NCI-H1930 (cell line): ENCODE measurements at places on chromosomes 5 and 9.

- no peak for DNase-seq
Measured at GRCh38 chr5:88172847-88173758, 95.5 kb downstream of the TMEM161B start.

GRCh38 chr5:145118127-145118526 is 717.0 kb downstream of the PRELID2 start:
- no peak for DNase-seq

- DNase-seq, result no peak
Measured at GRCh38 chr5:52988335-52989024, 672 bp upstream of the ITGA2 start.

GRCh38 chr5:139183502-139183901 is 14.7 kb downstream of the SIL1 start:
- no peak for DNase-seq

DNA sequence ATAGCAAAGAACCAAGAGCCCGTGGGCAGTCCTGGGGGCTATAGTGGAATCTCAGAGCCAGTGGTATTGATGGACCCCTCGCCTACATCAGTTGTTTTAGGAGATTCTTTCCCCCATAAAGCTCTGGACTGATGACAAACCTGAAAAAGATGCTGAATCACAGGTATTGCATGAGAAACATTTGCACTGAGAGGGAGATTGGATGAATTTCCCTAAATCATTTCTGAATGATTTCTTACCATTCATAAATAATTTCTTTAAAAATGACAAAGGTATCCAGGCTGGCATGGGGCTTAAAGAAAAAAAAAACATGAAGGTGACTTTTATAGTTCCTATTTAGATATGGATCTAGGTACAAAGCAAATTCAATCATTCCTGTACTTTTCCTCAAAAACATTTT is 54.0 kb upstream of the SLIT3 start:
- no peak for DNase-seq

DNA sequence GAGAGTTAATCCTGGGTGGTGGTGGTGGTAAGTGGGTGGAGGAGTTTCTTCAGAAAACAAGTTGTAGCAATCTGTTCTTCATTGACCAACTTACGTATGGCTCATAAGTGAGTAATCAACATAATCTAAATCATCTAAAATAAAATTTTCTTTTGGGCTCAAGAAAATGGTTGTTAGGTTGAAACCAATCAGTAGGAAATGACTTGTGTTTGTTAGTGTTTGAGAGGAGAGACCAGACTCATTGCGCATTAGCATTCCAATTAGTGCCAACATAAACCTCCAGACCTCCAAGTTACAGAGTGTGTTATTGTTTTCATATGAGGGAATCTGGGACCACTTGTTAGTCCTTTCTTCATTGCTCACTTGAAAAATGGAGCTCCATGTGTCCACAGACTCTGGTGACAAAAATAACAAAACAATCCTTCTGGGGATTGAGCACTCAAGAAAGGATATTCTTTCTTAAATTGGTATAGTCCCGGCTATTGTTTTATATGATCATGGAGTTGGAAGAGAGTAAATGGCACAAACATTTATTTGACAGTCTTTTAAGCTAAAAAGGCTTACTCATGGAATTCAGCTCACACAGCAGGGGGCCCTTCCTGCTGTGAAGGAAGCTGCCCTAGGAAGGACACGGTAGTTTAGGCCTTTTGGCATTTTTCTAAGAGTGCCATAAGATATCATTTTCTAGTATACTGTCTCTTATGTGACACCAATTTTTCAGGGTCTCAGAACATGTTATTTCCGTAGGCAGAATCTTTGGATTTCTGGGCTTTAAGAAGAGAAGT is 441.1 kb downstream of the EBF1 start:
- no peak for DNase-seq

DNA sequence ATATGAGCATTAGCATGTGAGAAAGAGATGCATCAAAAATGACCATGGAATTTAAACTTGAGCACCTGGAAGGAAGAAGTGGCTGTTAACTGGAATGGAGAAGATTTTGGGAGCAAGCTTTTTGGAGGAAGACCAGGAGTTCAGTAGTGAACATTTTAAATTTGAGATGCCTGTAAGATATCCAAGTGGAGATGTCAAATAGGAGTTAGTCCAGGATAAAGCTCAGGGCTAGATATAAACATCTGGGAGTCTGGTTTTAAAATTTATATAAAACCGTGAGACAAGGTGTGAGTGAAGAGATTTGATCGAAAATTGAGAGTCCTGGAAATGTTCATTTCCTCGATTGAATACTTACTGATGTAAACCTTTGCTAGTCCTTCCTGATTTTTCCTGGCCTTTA is 217.5 kb downstream of the ZSWIM6 start:
- DNase-seq, result no peak

GRCh38 chr9:22170990-22171670 is 162.0 kb upstream of the CDKN2B start:
- no peak for DNase-seq

GRCh38 chr5:126143622-126144021 is 279.6 kb upstream of the GRAMD2B start:
- no peak for DNase-seq

- no peak for DNase-seq
Measured at GRCh38 chr9:136058084-136058483, 37.0 kb downstream of the NACC2 start.

DNA sequence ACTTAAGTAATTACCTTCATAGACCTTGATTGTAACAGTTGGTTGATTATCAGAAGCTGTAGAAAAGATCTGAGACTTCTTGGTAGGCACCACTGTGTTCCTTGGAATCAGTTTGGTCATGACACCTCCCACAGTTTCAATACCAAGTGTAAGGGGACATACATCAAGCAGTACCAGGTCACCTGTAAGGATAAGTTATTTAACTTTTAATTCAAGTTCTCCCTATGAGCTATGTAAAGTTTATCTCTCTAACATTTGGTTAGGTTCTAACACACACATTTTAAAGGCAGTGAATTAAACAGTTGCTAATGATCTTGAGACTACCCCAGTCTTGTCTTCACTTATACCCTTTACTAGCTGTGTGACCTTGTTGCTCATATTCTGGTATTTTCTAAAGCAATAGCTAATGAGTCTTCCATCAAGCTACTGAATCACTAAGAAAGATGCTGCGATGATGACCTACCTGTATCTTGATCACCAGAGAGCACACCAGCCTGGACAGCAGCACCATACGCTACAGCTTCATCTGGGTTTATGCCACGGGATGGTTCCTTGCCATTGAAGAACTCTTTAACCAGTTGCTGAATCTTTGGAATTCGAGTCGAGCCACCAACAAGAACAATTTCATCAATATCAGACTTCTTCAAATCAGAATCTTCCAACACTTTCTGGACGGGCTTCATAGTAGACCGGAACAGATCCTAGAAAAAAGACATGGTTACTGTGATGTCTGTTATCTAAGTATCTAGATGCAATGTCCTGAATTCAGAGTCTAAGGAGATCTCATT is 2.8 kb downstream of the HSPA5 start:
- no peak for DNase-seq

GRCh38 chr9:116100711-116101121 is 52.9 kb upstream of the PAPPA start:
- no peak for DNase-seq

DNA sequence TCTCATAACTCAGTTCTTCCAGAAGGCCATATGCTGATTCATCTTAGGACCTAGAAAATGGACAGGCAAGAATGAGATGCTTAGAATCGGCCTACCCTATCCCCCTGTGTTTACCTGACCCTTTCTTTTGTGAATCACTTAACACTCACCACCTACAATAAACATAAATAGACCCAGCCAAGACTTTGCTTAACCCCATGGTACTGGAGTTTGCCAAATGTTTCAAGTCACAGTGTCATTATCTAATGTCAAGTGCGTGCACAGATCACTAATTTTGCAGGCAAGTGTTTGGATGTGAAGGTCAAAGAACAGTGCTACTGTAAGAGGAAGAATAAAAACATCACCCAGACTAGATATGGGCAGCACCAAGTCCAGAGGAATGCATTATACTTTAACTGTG is 77.5 kb downstream of the GLIS3 start:
- no peak for DNase-seq

DNA sequence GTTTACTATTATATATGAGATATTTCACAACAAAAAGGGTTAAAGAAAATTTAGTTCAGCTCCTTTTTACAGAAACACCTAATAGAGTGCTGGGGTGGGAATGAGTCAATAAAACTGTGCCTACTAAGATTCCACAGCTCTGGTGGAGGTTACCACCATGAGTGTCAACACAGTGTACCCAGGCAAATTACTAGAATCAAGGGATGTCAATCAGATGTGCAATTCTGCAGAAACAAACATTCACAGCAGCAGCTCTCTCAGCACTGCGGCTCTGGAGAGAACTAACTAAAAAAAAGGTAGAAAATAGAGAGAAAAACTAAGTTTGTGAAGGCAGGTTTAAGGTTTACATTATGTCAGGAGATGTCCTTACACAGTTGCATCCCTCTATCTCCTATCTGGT is 1313.0 kb downstream of the MAT2B start:
- DNase-seq, result no peak

DNA sequence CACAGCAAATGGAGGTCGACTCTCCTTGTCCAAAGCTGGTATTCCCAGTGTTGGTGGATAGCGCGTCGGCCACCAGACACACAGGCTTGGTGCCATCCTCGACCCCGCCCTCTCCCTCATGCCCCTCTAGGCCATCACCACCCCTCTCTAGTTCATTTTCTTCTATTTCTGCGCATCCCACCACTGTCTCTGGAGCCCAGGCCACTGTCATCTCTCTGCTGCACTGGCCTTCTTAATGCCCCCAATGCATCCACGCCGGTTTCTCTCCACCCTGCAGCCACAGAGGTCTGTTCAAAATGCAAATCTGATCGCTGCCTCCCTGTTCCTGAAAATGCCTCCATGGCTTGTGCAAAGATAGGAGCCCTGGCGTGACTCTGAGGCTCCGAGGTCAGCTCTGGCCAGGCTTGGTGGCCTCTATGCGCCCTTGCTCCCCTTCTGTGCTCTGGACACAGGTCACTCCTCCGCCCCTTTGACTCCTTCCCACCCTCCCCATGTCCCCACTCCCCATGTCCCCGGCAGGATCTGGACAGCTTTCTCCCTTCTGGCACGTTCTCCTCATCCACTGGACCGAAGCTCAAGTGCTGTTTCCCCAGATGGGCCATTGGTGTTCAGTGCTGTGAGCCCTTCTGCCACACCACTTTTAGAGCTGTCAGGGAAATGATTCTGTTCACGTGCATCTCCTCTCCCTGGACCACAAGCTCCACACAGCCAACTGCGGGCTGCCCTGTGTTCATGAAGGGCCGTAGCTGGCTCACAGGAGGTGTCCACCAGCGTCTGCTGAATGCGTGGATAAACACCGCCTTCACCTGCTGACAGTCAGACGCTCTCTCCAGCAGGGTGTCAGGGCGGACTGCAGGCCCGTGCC is 59.5 kb upstream of the RNF130 start:
- no peak for DNase-seq

- DNase-seq, result no peak
Measured at GRCh38 chr5:133926489-133927299, 41.7 kb downstream of the C5orf15 start.

DNA sequence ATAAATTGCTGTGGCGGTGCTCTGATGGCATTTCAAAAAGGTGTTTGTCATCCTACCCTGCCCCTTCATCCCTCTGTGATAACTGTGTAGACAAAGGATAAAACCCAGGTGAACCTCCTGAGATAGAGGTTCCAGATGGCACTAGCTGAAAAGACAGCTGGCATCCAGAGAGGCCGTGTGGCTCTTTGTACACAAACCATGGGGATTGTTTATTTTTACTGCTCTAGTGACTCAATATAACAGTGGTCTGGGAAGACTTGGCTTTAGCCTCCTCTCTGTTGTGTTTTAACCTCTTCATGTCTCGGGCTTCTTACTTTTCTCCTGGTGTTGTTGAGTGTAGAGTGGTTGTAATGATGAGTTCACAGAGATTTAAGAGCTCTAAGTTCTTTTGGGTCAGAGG is 48.8 kb downstream of the SH3GL2 start:
- peak; percentile 18 for DNase-seq

- no peak for DNase-seq
Measured at GRCh38 chr5:181043285-181044092, 3.4 kb downstream of the BTNL9 start.

GRCh38 chr5:18159331-18159730 is 525.1 kb downstream of the TAF11L14 start:
- DNase-seq, result no peak

DNA sequence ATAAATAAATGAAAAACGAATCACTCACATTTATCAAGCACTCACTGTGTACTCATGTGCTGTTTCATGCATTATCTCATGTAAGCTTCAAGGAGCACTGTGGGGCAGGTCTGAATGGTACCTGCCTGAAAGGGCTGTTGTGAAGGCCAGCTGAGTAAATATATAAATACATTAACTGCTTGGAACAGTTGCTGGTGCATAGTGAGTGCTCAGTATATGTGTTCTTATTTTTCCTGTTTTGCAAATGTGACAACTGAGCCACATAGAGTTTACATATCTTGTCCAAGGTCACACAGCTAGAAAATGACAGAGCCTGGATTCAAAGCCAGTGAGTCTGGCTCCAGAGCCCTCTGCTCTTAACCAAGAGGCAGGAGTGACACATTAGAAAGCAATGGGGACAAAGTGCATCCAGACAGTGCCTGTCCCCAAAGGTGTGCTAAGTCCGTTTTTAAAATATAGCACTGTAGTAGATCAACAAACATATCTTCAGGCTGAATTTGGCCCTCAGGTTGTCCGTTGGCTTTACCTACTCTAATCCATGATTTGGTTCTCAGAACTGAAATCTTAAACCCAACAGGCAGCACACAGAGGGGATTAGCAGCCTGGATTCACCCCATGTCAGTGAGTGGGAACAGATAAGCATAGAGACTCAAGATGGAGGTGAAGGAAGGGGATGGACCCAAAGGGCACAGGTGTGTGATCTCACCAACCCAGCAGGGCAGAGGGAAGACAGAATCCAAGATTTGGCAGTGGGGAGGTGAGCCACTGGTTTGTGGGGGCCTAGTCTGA is 70.8 kb downstream of the WWC1 start:
- DNase-seq, result no peak

DNA sequence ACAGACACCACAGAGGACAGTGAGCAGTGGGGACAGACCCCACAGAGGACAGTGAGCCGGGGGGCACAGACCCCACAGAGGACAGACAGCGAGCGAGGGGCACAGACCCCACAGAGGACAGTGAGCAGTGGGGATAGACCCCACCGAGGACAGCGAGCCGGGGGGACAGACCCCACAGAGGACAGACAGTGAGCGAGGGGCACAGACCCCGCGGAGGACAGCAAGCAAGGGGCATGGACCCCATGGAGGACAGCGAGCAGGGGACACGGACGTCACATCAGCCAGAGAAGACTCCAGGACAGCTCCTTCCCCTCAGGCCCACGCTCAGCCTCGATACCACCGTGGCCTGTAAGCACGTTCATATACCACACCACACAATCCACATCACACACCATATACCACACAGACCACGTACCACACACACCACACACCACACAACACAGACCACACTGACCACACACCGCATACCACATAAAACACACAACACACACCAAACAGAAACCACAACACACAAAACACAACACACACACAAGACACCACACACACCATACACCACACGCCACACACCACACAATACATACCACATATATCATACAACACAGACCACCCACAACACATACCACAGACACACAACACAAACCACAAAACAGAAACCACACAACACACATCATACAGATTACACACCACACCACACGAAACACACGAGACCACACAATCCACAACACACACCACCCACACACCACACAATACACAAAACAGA is 5.2 kb upstream of the ZDHHC11 start:
- no peak for DNase-seq

- DNase-seq, result no peak
Measured at GRCh38 chr5:131635684-131636572, 899 bp upstream of the RAPGEF6 start.
